ENCODE measurements at places on chromosomes 2 and 18. TPM values are rescaled to one million over a fixed set of nuclear protein-coding genes. Genes with fewer than 3 reads are reported as not detected.
A peak's percentile ranks its signal among the peaks of the same experiment; 100 is the strongest.

GRCh38 chr2:227188292-227188691 is 23.9 kb downstream of the COL4A3 start:
- DNase-seq, result no peak

- no peak for DNase-seq
These were observed 18.3 kb upstream of the RPL31 start for GRCh38 chr2:100983684-100984310.

DNA sequence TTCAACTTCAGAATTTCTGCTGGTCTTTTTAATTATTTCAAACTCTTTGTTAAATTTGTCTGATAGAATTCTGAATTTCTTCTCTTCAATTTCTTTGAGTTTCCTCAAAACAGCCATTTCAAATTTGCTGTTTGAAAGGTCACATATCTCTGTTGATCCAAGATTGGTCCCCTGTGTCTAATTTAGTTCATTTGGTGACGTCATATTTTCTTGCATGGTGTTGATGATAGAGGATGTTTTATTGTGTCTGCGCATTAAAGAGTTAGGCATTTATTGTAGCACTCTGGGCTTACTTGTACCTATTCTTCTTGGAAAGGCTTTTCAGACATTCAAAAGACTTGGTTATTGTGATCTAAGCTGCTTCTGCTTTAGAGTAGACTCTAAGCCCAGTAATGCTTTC is 698.4 kb upstream of the LRRTM1 start:
- no peak for DNase-seq

Gene MSGN1
- not detected for polyA plus RNA-seq

Gene FZD7
- 82.8 TPM for polyA plus RNA-seq

DNA sequence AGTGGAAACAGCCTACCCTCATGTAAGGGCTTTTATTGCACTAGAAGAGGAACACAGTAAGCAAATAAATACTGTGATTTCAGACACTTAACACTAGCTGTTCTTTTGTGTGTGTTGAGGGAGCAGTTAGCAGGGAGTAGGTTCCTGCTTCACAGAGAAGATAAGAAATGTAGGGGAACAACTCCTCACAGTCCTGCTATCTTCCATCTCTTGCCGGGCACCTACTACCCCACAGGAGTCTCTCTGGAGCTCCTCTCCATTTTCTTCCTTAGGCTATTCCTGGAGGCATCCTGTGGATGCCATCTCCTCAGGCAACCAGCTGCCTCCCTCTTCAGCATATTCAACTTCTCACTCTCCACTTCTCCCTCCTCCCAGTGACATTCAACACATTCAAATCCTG is 145.0 kb downstream of the SRBD1 start:
- no peak for DNase-seq

- DNase-seq, result no peak
These were observed 114.5 kb downstream of the PIEZO2 start for GRCh38 chr18:11034884-11035283.

DNA sequence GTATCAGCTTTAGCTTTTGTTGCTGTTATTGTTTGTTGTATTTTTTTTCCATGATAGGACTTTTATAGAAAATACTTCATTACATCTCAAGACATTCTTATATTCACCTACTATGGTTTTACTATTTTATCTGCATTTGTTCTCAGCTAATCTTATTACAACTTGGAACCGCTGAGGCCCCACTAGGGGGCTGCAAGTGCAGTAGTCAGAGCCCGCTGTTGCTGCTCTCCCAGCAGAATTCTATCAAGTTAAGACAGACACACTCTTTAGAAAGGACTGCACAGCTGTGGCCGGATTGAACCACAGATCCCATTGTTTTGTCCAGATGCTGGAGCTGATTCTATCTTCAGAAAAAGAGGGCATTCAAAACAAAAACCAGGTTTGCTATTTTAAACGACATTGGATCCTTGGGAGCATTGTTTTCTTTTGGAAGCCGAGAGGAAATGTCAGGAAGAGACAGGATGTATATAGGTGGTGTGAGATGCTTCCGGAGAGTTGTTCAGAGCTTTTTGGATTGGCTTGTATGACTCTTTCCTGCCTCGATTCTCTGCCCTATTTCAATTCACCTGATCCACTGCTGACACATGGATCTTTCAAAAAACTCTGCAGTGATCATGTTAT is 105.7 kb upstream of the GAREM1 start:
- peak; percentile 35 for DNase-seq

DNA sequence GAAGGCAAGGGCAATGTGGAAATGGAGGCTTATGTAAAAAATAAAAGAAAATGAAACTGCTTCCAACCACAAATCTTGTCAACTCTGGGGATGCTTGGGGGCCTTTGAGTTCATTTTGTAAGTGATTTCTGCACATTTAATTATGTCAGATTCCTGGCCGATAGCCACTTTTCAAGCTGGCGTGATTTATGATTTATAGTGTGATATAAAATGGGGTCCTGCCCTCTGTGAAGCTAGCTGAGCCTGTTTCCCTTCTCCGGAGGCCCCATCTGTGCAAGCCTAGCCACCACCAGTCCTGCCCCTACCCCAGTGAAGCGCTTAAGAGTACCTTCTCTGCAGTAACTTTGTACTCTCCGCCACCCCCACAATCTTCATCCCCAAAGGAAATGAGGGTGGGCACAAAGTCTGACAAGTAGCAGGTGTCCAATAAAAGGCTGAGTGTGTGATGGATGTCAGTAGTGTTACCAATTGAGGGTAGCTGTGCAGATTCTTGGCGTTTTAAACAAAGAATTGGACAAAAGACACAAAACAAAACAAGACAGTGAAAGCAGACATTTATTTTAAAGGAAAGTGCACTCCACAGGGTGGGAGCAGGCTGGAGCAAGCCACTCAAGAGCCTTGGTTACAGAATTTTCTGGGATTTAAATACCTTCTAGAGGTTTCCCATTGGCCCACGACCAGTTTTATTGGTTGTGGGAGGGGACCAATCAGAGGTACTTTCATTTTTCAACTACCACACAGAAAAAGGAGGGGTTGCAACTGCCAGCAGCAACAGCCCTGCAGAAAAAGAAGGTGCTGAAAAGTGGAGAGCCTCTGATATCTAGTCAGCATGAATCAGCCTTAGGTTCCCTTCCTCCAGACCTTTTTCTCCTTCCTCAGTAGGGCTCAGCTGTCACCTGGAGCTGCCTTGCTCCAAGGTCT is 39.0 kb upstream of the SIX3 start:
- no peak for DNase-seq

GRCh38 chr2:142042536-142043199 is 88.1 kb downstream of the LRP1B start:
- DNase-seq, result no peak

- DNase-seq, result no peak
These were observed 5.6 kb downstream of the SNED1 start for GRCh38 chr2:241003830-241004564.

GRCh38 chr2:170680172-170680941 is 34.8 kb upstream of the SP5 start:
- no peak for DNase-seq

DNA sequence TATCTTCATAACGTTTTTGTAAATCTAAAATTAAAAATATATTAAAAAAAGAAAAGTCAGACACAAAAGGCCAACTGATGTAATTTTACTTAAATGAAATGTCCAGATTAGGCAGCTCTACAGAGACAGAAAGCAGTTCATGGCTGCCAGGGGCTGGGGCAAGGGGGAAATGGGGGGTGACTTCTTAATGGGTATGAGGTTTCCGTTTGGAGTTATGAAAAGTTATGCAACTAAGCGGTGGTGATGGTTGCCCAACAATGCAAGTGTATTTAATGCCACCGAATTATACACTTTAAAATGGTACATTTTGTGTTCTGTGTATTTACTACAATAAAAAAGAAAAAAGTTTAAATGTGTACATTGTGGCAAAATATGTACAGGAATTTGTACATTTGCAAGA is 70.2 kb upstream of the TEX51 start:
- no peak for DNase-seq

Gene AUP1
- 95.8 TPM for polyA plus RNA-seq
